Kidney epithelial cell (primary cell): ENCODE measurements at places on chromosomes 11 and 22.

GRCh38 chr11:129790106-129790505, 25.5 kb upstream of the TMEM45B start:
- DNase-seq: no peak

DNA sequence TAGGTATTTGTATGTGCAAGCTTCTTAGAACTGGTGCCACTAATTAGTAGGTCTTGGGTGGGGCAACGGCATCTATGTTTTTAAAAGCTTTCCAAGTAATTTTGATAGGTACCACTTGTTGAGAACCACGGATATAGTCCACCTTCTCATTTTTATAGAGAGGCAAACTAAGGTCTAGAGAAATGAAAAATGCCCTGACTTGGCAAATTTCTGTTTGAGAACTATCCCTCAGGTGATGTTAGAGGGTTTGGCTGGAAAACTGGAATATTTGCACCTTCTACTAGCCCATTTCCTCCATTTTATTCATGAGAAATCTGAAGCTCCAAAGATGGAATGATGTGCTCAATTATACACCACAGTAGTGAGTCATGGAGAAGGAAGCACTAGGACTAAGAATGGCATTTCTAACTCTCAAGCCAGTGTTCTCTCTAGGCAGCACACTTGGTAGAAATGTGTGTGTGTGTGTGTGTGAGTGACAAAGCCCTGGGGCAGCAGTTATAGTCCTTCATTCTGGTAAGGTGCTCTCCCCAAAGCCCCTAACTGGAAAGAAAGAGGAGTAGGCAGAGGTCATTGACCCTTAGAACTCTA, 1.8 kb upstream of the TMEM86A start:
- peak; percentile 25 for DNase-seq

DNA sequence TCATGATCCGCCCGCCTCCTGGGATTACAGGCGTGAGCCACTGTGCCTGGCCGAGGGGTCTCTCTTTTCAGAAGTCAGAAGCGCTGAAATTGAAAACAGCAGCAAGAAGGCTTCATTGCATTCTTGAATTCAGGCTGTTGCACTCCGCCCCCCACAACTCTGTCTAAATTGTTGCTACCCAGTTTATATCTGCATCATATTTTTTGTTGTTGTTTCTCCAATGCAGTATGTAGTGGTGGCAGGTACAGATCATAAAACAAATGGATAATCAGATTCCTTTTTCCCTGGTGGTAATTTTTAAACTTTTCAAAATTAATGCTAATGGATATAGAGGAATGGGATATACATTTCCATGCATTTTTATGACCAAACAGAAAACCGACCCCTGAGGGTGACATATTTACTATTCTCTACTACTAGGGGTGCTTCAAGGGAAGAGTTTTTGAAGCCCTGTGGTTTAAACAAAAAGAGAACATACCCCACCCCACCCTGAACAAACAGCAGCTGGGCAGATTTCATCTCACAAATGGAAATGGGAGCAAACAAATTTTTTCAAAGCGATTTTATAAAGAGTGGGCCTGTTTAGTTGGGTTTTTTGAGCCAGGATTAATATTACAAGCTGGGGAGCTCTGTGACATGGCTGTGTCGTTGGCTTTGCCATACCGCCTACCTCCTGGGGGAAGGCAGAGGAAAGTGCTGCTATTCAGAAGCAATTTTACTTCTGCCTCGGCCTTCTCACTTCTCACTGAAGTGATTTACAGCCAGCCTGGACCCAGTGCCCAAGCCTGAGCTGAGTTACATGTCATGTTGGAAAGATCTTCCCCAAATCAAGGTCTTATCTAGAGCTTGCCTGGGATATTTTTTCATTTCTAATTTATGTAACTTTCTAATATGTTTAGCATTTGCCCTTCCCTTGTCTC, 16.0 kb upstream of the TMA7B start:
- no peak for DNase-seq

- no peak for DNase-seq
Measured at GRCh38 chr11:33160136-33160535, 1.1 kb downstream of the CSTF3 start.

GRCh38 chr11:65651589-65652510, 10.9 kb downstream of the RELA start:
- no peak for DNase-seq

DNA sequence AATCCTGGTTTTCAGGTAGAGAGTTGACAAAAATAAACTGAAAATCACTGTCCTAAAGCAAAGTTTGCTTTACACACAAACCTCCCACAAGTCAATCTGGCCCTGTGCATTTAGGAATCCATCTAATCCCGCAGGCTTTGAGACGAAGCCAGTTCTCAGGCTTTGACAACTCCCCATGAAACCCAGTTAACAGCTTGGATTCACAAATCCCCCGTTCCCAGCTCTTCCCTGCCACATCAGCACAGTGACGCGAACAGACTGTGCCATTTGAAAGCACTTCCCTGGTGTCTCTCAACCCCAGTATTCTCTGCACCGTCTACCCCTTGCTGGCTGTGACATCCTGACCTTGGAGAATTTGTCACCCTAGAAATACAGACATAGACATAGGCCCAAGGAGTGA, 117.8 kb downstream of the OPCML start:
- no peak for DNase-seq

DNA sequence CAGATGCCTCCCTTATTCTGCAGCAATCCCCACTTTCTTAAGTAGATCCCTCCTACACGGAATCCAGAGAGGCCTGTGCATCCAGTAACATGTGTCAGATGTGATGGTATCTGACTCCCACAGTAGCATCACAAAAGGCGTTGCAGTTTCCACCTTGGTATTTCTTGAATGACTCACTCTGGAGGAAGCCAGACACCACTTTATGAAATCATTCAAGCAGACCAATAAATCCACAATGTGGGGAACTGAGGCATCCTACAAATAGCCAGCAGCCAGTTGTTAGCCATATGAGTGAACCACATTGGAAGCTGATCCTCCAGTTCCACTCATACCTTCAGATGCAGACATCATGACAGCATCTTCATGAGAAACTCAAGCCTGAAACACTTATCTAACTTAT, 798.1 kb downstream of the OPCML start:
- peak; percentile 58 for DNase-seq

DNA sequence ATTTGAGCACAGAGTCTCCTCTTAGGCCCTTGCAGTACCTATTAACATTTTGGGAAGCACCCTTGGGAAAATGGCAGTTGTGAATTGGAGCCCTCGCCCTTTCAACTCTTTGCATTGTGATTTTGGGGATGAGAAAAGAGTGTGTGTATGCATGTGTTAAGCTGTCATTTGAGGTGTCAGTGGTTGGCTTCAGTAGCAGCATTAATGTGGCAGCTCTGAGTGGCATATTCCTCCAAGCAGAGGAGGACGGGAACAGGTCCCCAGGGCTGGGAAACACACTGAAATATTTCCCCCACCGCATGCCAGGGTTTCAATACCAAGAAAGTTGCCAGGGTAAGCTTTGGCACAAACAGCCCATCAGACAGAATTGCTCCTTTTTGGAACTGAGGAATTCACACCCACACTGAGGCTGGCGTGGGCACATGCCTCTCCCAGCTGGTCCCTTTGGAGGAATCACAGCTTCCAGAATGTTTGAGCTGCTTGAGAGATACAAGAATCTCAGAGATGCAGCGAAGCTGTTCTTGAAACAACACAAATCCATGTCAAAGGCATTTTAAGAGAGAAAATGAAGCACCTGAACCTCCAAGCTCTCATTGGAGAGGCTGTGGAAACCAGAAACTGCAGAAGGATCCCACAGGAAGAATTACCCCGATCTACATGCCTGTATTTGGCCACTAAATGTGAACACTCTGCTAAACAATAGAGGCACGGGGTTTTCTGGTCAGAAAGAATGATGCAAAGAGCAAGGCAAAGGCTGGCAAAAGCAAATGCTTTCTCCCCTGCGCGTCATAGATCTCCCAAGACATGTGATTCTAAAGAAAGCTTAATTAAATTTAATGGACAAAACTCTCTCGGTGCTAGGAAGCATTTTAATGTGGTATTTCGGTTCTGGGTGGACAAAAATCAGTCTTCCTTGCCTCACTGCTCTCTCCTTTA, 67.2 kb upstream of the RCN1 start:
- DNase-seq: no peak

GRCh38 chr11:117898059-117898458, 21.6 kb upstream of the FXYD6 start:
- no peak for DNase-seq

- DNase-seq: no peak
Measured at GRCh38 chr11:61815790-61816735, 740 bp downstream of the FADS1 start.
